ENCODE measurements at places on chromosomes 2 and 18. TPM values are rescaled to one million over a fixed set of nuclear protein-coding genes. Genes with fewer than 3 reads are reported as not detected.

GRCh38 chr2:25098670-25099486, 57.0 kb downstream of the EFR3B start:
- no peak for DNase-seq

- DNase-seq, result no peak
These were observed 13.8 kb upstream of the CXCR1 start for GRCh38 chr2:218180467-218181114.

- peak; percentile 44 for DNase-seq
These were observed 40.0 kb upstream of the BMP10 start for GRCh38 chr2:68911246-68911645.

GRCh38 chr18:21262244-21262643, 20.2 kb downstream of the GREB1L start:
- no peak for DNase-seq

DNA sequence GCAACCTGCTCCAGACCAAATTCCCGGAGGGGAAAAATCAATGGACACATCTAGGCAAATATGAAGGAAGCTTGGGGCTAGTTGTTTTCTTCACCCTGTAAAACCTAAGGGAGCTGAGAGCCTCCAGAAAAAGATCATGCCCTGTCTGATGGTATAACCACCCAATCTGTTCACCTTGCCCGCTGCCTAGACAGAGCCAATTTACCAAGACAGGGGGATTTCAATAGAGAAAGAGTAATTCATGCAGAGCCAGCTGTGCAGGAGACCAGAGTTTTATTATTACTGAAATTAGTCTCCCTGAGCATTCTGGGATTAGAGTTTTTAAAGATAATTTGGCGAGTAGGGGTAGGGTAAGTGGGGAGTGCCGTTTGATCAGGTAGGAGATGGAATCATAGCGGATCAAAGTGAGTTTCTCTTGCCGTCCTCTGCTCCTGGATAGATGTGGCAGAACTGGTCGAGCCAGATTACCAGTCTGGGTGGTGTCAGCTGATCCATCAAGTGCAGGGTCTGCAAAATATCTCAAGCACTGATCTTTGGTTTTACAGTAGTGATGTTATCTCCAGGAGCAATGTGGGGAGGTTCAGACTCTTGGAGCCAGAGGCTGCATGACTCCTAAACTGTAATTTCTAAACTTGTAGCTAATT, 35.1 kb upstream of the B4GALT6 start:
- DNase-seq, result no peak

GRCh38 chr2:181542170-181542569, 85.0 kb downstream of the ITGA4 start:
- DNase-seq, result no peak

DNA sequence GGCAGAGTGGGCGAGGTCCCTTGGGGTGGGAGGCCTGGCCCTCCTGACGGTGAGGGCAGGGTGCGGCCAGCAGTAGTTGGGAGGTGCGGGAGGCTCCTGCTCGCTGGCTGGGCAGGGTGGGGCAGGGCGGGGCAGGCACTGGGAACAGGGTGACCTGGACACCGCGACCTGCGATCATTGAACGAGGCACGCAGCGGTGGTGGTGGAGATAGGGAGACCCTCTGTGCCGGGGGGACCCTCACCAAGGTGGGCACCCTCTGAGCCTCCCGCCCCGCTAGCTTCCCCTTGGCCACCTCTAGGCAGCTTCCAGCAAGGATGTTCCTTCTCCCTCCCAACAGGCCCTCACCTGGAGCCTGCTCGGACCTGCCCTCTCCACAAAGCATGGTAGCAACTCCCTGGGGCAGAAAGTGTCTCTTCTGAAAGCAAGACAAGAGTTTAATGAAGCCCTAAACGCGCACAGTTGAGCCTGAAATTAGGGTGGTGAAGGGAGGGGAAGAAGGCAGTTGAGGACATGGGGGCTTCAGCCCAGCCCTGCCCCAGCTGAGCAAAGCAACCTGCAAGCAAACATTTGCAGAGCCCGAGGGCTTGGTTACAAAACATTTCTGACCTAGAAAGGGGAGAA, 15.4 kb upstream of the FOSL2 start:
- no peak for DNase-seq

DNA sequence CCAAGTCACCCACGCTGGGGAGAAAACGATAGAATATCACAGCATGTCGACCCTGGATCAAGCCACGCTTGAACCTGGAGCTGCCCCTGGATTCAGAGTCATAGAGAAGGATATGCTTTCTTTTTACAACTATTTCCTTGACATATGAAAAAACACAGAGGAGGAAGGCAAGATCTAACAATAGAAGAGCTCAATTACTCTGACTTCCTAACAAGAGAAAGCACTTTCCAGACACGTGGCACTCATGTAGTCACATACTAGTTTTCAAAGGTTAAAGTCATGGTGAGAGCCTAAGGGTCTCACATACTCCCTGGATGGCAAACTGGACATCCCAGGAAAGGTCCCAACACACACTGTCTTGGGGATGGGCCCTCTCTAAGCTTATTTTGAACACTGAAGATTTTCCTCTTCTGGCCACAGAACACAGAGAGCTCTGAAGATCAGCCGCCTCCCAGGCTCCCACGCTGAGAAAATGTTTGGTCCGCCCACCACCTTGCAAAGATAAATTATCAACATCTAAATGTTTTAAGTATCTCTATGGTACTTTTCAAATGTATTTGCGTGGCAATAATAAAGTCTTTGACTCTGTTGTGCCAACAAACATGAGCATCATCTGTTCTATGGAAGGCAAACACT, 4.9 kb downstream of the PXDN start:
- DNase-seq, result no peak

DNA sequence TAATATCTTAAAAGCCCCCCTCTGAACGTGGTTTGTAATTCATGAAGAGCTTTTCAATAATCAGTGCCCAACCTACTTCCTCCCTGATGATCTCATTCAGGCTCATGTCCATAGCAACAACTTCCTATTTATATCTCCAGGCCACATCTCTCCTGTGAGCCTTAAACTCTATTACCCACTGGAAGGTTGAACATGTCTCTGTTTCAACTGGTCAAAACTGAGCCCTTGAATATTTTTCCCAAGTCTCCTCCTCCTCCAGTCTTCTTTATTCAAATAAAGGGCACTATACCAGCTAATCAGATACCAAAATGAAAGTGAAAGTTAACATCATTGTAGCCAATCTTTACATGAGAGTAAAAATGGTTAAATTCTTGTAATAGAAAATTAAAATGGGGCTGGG, 63.7 kb upstream of the ITGA4 start:
- no peak for DNase-seq

DNA sequence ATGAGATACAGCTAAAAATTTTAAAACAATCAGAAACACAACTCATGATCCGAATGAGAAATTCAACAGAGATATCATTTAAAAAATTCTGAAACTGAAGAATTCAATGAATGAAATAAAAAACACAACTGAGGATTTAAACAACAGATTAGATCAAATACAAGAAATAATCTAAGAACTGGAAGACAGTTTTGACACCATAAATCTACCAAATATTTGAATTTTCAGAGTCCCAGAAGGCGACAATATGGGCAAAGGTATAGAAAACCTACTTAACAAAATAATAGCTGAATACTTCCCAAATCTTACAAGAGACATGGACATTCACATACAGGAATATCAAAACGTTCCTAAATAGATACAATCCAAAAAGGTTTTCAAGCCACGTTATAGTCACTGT, 221.9 kb downstream of the OTX1 start:
- no peak for DNase-seq

DNA sequence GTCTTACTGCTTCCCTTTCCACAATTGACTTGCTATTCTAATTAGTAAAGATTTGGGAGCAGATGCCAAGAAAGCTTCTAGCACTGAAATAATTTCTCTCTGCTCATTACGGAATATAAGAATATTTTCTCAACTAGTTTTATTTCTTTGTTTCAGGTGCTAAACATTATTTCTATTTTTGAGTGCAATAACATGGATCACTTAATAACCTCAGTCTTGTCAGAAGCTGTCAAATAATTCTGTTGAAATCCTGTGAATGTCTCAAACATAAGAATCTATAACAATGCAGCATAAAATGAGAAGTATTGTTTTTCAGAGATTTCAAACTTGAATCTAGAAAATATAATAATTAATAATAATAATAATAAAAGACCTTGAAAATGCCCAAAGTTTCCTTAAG, 1221.0 kb downstream of the DSC3 start:
- no peak for DNase-seq

GRCh38 chr2:114727012-114727411, 284.6 kb downstream of the DPP10 start:
- DNase-seq, result no peak

DNA sequence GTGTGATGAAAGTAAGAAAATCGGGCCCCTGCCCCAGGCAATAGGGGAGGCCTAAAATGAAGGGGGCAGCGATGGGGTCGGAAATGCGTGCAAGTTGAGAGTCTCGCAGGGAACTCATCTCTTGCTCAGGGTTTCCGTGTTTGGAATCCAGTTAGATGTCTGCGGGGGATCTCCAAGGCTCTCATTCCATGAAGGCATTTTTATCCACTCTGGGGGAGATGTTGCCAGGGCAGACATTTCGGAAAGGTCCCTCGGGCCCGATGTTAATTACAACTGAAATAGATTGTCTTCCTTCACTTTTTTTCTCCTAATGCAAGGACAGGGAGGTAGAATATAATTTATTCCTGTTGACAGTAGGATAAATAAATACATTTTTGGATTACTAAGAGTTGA, 12.8 kb upstream of the SKOR2 start:
- DNase-seq, result no peak

Gene NPAS2
- 1.4 TPM for total RNA-seq

Gene TMEM214
- 60.1 TPM for total RNA-seq

Gene IL36B
- total RNA-seq, result not detected

Gene TOGARAM2
- 9.6 TPM for total RNA-seq
